ENCODE measurements at places on chromosomes 1 and 21.
A peak's percentile ranks its signal among the peaks of the same experiment; 100 is the strongest.

DNA sequence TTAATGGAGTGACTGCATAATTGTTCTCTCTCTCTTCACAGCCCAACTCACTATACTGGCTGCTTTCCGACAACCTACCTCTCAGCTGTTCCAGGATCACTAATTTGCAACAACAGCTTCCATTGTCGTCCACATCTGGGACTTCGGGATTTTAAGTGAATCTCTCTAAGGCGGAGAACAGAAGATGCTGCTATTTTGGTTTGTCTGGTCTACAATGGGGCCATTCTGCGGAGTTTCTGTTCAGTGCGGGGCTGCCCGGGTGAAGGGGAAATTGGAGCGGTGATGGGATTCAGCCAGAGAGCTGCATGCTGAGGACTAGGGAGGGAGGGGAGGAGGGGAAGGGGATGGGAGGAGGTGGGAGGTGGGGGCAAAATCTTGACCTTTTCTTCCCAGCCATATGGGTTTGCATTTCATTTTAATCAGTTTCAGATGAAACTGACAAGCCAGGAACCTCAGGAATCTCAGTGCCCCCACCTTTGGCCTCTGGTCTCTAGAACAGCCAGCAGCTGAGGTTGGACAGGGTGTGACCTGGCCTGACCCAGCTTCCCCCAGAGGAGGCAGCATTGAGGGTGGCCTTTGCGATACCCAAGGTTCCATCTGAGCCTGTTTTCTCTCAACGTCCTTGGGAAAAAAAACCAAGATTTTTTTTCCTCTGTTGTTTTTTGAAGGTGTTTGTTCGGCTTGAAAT is 6.9 kb upstream of the SRP9 start:
- no peak for DNase-seq

DNA sequence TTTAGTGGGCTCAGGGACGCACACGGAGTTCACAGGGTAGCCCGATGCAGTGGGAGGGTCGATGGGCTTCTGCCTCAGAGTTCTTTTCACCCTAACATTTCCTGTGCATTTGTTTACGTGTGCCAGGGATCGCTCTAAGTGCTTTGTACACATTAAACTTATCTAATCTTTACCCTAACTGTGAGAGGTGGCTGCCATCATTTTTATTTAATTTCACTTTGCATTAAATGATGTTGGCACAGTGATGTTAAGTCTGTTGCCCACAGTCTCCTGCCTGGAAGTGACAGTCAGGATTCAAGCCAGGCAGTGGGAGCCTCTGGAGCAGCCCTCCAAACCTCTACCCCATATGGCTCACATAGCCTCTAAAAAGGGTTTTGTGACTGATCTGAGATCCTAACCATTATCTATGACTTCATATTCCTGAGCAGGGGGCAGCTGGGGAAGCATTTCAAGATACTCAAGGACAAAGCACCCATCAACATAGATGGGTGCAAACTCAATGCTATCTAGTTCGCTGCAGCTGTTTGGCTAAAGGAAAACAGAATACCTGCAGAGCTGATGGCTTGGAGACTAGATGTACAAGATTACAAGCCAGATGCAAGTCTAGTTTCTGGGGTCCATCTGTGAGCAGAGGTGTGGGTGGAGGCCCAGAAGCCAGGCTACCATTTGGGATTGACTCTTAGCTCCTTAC is 303.8 kb downstream of the DISC1 start:
- no peak for DNase-seq

DNA sequence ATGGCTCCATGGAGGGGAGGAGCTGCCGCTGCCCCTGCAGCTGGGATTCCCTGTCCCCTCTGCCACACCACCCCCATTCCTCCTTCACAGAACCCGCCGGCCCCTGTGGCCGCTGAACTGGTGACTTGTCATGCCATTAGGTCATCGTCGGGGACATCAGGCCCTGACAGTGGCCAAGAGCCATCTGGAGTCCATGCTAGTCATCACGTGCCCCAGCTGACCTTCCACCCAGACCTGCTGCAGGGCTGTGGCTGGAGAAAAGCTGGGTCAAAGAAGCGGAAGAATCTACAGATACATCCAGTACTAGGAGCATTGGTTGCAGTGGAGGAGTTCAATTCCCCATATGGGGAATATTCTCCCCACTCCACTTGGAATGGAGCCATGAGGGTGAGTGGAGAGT is 78.1 kb downstream of the KCNJ15 start:
- no peak for DNase-seq

DNA sequence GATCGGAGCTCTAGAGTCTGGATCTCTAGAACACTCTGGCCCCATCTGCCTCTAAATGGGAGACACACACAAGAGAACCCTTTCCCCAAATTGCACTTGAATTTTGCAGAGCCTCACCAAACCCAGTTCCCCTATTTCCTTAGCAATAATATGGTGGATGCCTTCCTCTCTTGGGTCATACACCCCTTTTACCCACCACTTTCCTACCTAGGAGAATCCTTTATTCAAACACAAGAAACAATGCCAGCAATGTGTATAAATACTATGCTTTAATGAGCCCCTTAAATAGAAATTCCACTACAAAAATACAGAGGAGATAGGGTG is 760 bp upstream of the SF3B4 start:
- DNase-seq: no peak

- peak; percentile 93 for DNase-seq
These were observed 25.1 kb downstream of the POFUT2 start for GRCh38 chr21:45262616-45263015.

- no peak for DNase-seq
These were observed 21.4 kb downstream of the MYBPH start for GRCh38 chr1:203153989-203154821.

GRCh38 chr1:29636936-29637335 is 400.6 kb downstream of the PTPRU start:
- DNase-seq: no peak

GRCh38 chr1:38474738-38475623 is 384.6 kb downstream of the RRAGC start:
- no peak for DNase-seq

GRCh38 chr1:216075339-216075738 is 347.9 kb downstream of the USH2A start:
- no peak for DNase-seq

- DNase-seq: no peak
These were observed 68.9 kb downstream of the KIAA0319L start for GRCh38 chr1:35488336-35488735.

GRCh38 chr1:24452922-24453485 is 37.4 kb downstream of the NIPAL3 start:
- DNase-seq: no peak

- no peak for DNase-seq
These were observed 22.0 kb upstream of the BLACAT1 start for GRCh38 chr1:205477759-205478247.

GRCh38 chr1:154810571-154810970 is 59.5 kb downstream of the KCNN3 start:
- no peak for DNase-seq

DNA sequence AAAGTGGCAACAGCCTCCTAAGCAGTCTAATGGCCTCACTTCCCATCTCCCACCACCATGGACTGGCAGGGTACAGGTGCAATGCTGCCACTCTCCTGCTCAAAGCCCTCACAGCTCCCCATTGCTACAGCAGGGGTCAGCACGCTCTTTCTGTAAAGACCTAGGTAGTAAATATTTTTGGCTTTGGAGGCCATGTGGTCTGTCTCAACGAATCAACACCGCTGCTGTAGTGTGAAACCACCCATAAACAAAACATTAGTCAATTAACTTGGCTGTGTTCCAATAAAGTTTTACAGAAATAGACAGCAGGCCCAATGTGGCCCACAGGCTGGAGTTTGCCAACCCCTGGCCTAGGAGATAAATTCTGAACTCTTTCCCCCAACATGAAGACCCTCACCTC is 44.6 kb upstream of the TMEM125 start:
- no peak for DNase-seq

DNA sequence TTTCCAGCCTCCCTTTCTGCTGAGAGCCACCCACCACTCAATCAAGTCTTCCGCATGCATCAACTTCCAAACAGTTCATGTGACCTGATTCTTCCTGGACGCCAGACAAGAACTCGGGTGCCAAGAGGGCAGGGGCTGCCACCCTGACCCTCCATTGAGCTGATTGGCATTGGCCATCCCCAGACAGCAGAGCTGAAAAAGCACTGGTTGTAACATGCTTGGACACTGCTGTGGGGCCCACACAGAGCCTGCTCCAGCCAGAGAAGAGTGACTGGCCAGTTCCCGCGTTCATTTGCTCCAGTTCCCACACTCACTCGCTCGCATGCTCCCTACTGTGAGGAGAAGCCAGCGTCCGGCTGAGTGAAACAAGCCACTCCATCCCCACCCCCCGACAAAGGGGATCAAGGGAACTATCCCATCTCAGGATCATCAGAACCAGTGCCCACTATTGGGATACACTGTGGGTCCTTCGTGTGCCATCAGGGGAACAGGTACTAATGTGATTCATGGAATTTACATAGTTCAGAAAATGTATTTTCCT is 420.3 kb downstream of the NPHP4 start:
- DNase-seq: no peak

DNA sequence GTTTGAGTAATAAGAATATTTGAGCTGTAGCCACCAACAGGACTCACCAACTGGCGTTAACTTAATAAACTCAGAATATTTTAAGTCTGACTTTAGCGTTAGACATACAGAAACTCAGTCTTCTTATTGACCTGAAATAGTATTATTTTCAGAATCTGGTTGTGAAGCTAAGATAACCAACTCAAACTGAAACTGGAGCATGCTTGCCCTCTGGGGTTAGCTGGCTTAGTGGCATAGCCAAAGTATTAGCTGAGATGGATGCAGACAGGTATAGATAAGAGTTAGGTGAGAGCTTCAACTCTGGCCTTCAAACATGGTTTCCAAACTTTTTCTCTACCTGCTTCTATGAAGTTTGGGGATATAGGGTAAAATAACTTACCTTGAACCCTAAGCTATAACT is 40.5 kb downstream of the AMY1C start:
- DNase-seq: no peak

- DNase-seq: peak; percentile 7
These were observed 510.3 kb downstream of the NPHP4 start for GRCh38 chr1:5481889-5482288.

- no peak for DNase-seq
These were observed 88.2 kb downstream of the GFI1 start for GRCh38 chr1:92398519-92398918.

- no peak for DNase-seq
These were observed 2.2 kb upstream of the CRABP2 start for GRCh38 chr1:156707417-156708217.

- DNase-seq: no peak
These were observed 19.7 kb upstream of the RGS7 start for GRCh38 chr1:241376701-241377100.

DNA sequence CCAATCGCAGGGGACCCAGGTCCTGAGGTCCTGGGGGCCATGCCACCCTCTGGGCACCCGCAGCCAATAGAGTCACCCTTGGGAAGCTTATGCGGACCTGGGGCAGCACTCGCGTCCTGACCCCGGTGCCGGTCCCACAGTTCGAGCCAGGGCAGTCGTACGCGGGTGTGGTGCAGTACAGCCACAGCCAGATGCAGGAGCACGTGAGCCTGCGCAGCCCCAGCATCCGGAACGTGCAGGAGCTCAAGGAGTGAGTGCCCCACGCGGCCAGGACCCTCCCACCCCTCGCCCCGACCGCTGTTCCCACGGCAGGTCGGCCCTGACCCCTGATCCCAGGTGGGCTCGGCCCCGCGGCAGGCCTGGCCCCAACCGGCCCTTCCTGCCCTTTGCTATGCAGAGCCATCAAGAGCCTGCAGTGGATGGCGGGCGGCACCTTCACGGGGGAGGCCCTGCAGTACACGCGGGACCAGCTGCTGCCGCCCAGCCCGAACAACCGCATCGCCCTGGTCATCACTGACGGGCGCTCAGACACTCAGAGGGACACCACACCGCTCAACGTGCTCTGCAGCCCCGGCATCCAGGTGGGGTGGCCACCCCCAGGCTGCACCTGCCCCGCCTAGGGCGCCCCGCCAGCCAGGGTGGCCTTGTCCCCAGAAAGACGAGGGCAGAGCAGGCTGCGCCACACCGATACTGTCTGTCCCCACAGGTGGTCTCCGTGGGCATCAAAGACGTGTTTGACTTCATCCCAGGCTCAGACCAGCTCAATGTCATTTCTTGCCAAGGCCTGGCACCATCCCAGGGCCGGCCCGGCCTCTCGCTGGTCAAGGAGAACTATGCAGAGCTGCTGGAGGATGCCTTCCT is 20.5 kb downstream of the COL6A1 start:
- DNase-seq: no peak

- DNase-seq: no peak
These were observed 88.3 kb downstream of the S1PR1 start for GRCh38 chr1:101325144-101325543.

- no peak for DNase-seq
These were observed 16.3 kb downstream of the DPYD start for GRCh38 chr1:97904534-97904933.

DNA sequence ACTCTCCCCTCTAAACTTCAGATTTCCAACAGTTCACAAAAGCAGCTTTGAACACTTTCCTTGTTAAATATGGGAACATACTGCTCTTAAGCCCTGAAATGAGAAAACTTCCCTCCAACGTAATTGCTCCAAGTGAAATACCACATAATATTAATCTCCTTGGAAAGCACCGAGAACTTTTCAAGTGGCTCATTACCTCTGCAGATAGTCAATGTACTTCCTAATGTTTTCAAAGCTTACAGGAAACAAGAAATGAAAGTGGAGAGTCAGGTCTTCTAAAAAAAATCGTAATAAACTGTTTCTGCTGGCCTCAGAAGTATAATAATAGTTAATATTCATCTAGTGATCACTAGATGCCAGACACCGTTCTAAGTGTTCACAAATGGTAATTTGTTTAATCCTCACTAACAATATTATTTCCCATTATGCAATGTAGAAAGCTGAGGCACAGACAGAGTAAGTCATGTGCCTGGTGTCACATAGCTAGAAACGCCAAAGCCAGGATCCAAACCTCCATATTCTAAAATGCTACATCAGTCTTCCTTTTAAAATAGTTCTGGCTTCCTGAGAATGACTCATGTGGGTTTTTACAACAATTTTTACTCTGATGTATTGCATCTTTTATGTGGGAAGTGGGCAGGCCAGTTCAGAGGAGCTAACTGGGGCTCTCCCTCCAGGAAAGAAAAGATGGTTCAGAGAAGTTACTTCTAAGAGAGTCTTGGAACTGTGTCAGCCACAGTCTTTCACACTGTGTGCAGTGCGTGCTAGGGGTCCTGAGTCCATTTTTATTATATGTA is 177.2 kb downstream of the PLPPR4 start:
- no peak for DNase-seq

- no peak for DNase-seq
These were observed 133.9 kb downstream of the PLXNA2 start for GRCh38 chr1:208110296-208110695.

DNA sequence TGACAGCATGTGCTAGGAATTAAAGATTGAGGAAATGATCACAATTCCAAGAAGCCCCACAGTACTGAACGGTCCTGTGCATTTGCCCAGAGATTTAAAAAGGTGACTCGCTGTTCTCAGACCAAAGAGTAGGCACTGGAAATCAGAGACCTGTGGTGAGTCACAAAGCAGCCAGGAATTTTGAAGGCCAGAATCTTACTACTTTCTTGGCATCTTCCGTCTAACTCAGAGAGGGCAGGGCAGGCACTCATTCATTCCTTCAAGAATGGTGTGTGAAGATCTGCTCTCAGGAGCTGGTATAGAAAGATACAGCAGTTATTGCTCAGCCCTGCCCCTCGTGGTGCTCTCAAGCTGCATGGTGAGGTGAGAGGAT is 57.9 kb downstream of the BRINP2 start:
- DNase-seq: no peak

- DNase-seq: peak; percentile 8
These were observed 477.2 kb upstream of the CAMK1G start for GRCh38 chr1:209106237-209106741.

Data from small intestine (tissue), 16 donors.